Lower lobe of right lung (tissue), 2 donors: ENCODE measurements at places on chromosomes 12 and 14. TPM values are rescaled to one million over a fixed set of nuclear protein-coding genes. Genes with fewer than 3 reads are reported as not detected.
A peak's percentile ranks its signal among the peaks of the same experiment; 100 is the strongest.

Gene GPR84
- total RNA-seq: 0.65 TPM

Gene DAO
- not detected for total RNA-seq

Gene MYG1
- total RNA-seq: 35.3 TPM

Gene CLEC14A
- 57.0 TPM for total RNA-seq

Gene KCNK13
- total RNA-seq: 1.2 TPM

Gene PIWIL1
- total RNA-seq: not detected

Gene TGFB3
- 15.7 TPM for total RNA-seq

Gene OR4Q2
- total RNA-seq: not detected

Gene HOXC10
- not detected for total RNA-seq

Gene RNU4-1
- 2,881 TPM for total RNA-seq

Gene MYO1H
- 0.30 TPM for total RNA-seq

Gene STAB2
- total RNA-seq: 1.4 TPM

GRCh38 chr14:73612339-73613045 is at the start of gene ACOT6:
TSS of gene ACOT6 (plus strand) at chr14:73612517. CDS start at chr14:73612572, 55 bp downstream.
- peak; percentile 83 for DNase-seq

DNA sequence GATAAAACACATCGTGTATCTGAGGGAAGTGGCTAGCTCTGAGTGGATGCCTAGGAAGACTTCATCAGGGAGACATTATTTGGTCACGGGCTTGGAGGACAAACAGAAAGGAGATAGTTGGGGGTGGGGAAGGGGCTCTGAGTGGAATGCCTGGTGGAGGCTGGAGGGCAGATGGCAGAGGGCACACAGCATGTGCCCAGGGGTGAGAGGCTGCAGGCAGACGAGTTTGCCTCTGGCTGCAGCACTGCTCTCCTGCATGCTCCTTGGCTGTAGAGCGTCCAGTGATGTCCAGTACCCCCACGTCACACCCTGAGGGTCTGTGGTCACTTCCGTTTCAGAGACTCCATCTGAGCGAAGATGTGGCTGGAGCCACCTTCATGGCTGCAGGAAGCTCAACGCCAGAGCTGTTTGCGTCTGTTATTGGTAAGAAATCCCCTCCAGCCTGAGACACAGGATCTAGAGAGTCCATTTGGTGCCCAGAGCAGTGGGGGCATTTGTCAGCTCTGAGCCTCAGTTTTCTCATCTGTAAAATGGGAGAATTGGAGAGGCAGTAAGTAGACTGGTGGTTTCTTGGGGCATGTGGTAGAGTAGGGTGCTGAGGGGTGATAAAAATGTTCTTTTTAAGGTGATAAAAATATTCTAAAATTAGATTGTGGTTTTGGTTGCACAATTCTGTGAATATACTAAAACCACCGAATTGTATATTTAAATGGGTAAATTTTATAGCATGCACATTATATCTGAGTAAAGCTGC is 71.7 kb upstream of the RIN3 start:
- DNase-seq: no peak

GRCh38 chr14:56161658-56162057 is 43.4 kb downstream of the PELI2 start:
- DNase-seq: no peak

DNA sequence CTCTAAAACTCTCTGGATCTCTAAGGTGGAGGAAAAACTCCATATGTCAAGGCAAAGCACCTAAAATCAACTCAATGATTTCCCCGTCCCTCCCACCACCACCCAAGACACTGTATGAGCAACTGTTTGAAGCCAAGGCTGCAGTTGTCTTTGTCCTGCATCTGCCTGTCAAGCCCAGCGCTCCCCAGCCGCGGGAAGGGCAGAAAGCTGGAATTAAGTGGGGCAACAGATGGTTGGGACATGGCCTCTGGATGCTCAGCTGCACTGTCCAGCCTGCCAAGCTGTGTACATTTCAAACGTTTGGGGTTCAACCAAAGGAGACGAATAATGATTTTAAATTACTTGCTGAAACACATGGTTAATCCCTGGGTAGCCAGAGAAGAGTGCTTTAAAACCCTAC is 42.2 kb upstream of the PTGR2 start:
- DNase-seq: no peak

GRCh38 chr12:107126796-107127481 is 33.6 kb upstream of the CRY1 start:
- no peak for DNase-seq

- no peak for DNase-seq
These were observed 8.0 kb upstream of the CERS5 start for GRCh38 chr12:50174971-50175715.

DNA sequence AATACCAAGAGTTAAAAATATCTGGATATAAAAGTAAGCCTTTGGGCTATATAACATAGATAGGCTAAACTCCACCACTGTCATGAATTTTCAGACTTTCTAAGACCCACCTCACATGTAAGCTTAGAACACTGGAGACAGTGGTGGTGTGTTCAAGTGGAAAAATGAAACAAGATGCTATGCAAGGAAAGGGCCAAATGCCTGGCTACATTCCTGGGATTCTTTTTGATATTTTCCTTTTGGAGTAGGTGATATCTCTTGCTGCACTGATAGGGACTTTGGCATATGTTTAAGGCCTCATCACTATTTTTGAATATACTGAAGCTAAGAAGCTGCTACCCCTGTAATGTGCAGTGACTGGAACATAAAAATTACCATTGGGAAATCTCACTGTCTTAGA is 341.3 kb downstream of the SLC16A7 start:
- no peak for DNase-seq

- DNase-seq: no peak
These were observed 55.3 kb downstream of the RIN3 start for GRCh38 chr14:92568621-92569479.

- no peak for DNase-seq
These were observed 54.4 kb downstream of the EFCAB11 start for GRCh38 chr14:89899917-89900663.

DNA sequence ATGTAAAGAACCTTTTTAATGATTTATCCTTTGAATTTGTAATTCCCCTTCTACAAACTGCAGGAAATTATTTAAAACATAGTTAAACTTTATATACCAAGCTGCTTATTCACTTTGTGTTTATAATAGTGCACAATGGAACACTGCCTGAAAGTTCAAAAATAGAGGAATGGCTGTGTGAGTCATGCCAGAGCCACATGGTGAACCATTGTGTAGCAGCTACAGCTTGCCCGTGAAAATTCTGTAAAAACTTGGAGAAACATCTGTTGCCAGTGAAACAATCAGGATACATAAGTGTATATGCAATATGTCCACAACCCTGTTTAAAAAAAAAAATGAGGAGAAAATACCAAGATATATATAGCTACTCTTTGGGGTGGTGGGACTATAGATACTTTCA is 59.5 kb downstream of the VEZT start:
- no peak for DNase-seq

- DNase-seq: no peak
These were observed 131.2 kb downstream of the HMGA2 start for GRCh38 chr12:65955452-65955851.

- no peak for DNase-seq
These were observed 106.7 kb downstream of the AEBP2 start for GRCh38 chr12:19546027-19546426.

GRCh38 chr14:51117593-51117992 is 22.7 kb upstream of the TRIM9 start:
- DNase-seq: no peak

DNA sequence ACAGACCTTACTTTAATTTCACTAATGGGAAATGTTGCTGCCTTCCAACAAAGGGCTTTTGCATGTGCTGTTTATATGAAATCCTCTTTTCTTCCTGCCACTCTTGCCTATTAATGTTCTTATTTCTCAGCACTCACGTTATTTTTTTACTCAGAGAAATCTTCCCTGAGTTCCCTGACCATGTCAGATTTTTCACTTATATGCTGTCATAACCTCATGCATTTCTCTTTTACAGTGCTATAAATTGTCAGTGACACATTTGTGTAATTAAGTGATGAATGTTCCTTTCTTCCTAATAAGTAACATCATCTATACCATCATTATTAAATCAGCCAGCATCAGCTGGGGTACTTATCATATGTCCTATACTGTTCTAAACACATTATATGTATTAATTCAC is 444.1 kb downstream of the DIO2 start:
- DNase-seq: no peak

DNA sequence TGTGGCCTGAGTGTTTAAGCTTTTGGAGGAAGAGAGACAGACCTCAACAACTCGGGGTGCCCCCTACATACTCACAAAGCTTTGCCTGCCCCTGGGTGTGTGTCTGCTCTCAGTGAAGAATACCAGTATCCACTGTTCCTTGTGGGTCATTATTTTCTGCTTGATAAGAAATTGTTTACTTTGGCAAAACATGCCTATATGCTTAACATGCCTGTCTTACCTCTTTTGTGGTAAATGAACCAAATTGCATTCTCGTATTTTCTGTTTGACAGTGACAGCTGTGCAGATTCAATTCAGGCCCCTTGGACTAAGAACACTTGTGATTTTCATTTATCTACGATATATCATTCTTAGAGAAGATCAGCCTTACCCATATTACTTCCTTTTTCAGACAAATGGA is 50.6 kb upstream of the REP15 start:
- no peak for DNase-seq

DNA sequence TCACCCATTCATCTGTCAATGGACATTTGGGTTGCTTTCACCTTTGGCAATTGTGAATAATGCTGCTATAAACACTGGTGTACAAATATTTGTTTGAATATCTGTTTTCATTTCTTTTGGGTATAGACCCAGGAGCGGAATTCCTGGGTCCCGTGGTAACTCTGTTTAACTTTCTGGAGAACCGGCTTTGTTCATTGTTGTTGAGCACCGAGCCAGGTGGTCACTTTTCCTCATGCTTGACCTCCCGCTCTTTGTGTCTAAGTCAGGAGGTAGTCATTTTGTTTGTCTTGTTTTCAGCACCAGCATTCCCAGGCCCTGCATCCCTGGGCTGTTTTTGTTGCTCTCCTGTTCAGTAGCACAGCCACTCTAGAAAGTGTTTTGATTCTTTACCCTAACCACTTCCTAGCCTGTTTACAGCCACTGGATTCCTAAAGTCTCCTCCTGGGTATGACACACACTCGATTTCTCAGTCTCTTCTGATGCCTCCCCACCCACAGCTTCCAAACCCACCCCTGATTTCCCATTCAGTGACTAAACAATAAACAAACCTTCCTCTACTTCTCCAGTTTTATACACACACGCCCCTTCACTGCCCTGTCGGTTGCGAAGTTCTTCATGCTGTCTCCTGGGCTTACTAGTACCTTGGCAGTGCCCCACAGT is 37.9 kb downstream of the B4GALNT3 start:
- no peak for DNase-seq

DNA sequence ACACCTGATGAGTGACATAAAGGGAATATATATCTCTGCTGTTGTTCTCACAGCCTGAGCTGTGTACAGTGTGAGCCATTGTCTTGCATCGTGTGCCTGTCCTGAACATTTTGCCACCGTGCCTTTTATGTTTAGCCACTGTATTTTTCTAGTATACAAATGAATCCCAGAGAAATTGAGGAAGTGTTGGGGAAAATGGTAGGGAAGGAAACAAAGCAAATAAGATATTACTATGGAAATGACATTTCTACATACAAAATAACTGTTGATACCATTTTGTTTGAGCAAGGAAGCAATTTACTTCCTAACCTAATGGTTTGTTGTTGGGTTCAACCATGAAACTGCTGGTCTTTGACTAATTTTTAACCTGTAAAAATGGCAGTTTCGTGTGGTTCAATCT is 5.5 kb downstream of the PSMA6 start:
- no peak for DNase-seq

- DNase-seq: no peak
These were observed 1.9 kb downstream of the FAM186A start for GRCh38 chr12:50394469-50395029.

- no peak for DNase-seq
These were observed 417.6 kb downstream of the NAV3 start for GRCh38 chr12:78248321-78248720.
